Activated naive CD8-positive, alpha-beta T cell treated with anti-CD3 and anti-CD28 coated beads, Interleukin-2, amount 10 ng/mL, durations not matched to agents 7 days and 5 days (primary cell): ENCODE measurements at places on chromosomes 12 and 14. TPM values are rescaled to one million over a fixed set of nuclear protein-coding genes. Genes with fewer than 3 reads are reported as not detected.

Gene IL31
- not detected for total RNA-seq

GRCh38 chr12:66813137-66813892 lies 134.4 kb upstream of the GRIP1 start:
- peaks cover 3% of the 10 kb centered on the region for H3K36me3 ChIP-seq
- H3K27me3 ChIP-seq: peaks cover 2% of the 10 kb centered on the region
- no peak overlapping the region for H3K4me3 ChIP-seq
- peaks cover 15% of the 10 kb centered on the region for H3K4me1 ChIP-seq
- no peak for DNase-seq
- H3K27ac ChIP-seq: peak overlapping the region; percentile 7

DNA sequence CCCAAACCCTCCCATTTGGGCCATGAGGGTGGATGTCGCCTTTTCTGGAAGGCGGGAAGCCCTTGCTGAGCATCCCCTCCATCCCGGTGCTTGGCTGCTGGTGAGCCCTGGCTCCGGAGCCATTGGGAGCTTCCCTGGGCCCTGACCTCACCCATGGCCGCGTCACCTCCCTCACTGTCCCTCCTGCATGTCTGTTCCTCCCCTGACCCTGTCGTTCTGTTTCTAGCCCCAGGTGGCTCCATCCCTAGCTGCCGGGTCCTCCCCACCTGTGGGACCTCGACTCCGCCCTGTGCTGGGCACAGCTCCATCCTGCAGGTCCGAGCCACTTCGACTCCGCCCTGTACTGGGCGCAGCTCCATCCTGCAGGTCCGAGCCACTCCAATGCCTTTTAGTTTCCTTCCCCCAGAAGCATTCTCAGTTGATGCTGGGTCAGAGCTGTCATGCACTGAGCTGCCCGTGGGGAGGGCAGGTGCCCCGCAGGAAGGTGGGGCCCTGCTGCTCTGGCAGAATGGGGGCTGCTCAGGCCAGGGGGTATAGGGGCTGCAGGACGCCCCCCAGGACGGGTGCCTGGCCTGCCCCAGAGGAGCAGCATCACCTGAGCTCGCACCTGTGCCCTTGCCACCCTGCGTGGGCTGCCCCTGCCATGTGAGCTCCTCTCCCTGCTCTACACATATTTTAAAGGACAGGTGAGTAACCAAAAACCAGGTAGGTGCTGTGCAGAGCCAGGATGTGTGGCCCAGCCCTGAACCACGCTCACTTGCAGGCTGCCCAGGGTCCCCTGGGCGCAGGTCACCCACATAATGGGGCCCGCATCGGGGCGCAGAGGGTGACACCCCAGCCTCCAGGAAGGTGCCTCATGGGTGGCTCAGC lies 19.0 kb downstream of the NOC4L start:
- H3K27me3 ChIP-seq: no peaks in the 10 kb centered on the region
- peak overlapping the region; percentile 67 for H3K4me3 ChIP-seq
- H3K27ac ChIP-seq: no peak overlapping the region
- peaks cover 11% of the 10 kb centered on the region for H3K4me1 ChIP-seq

- no peaks in the 10 kb centered on the region for H3K27me3 ChIP-seq
- H3K27ac ChIP-seq: no peak overlapping the region
- H3K4me3 ChIP-seq: no peak overlapping the region
- no peaks in the 10 kb centered on the region for H3K36me3 ChIP-seq
Observed at GRCh38 chr14:28116716-28117115, 649.9 kb upstream of the FOXG1 start.

GRCh38 chr14:39366460-39367386 lies 65.5 kb downstream of the FBXO33 start:
- H3K4me1 ChIP-seq: peaks cover 4% of the 10 kb centered on the region
- H3K4me3 ChIP-seq: no peak overlapping the region
- H3K36me3 ChIP-seq: peaks cover 38% of the 10 kb centered on the region
- DNase-seq: no peak

DNA sequence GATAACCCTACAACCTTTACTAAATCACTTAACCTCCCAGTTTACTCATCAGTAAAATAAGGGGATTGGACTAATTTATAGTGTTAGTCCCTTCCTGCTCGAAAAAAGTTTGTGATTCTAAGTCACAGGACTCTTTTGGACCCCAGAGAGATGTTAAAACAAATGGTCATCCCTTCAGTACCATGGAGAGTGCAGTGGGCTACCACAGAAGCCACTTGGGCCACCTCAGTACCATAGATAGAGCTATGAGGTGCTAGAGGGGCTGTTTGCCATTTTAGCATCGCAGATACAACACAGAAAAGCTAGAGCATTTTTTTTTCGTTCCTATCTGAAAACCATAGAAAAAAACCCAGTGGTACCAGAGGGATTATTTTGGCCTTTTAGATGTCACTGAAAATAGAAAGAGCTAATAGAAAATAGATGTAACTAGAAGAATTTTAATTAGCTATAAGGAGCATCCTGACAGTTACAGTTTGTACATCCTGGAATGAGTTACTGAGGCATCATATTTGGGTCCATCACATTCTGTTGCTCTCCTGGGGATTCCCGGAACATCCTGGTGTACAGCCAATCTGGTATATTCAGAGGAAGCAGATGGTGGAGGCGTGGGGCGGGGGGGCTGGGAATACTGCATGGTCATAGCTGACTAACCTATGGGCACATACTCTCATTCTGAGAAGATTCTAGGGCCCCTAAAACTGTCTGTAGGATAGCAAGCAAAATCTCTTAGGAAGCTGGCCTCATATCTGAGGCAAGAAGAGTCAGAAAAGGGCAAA lies 2.8 kb downstream of the ZNF219 start:
- no peak overlapping the region for H3K27ac ChIP-seq
- peaks cover 16% of the 10 kb centered on the region for H3K4me1 ChIP-seq
- H3K4me3 ChIP-seq: no peak overlapping the region
- no peaks in the 10 kb centered on the region for H3K36me3 ChIP-seq
- DNase-seq: no peak

DNA sequence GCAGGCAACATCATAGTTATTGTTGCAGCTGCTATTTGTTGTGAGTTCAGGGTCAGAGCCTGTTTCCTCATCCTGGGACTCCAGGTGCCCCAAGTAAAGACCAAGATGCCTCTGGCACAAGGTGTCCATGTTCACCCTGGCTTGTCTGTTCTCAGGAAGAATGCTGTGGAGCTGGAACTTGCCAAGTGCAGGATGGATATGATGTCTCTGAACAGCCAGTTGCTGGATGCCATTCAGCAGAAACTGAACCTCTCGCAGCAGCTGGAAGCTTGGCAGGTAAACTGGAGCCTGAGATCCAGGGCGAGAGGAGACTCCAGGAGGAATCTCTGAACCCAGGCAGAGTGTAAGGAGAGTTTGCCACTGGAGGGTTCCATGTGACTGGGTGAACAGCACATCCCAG lies 26.8 kb downstream of the RAB35 start:
- H3K4me3 ChIP-seq: no peak overlapping the region
- peaks cover 21% of the 10 kb centered on the region for H3K4me1 ChIP-seq
- no peak overlapping the region for H3K27ac ChIP-seq
- DNase-seq: no peak
- H3K27me3 ChIP-seq: no peaks in the 10 kb centered on the region

GRCh38 chr12:19440916-19441315 lies 1.6 kb downstream of the AEBP2 start:
- peak overlapping the region; percentile 97 for H3K27ac ChIP-seq
- H3K4me1 ChIP-seq: peaks cover 36% of the 10 kb centered on the region
- H3K27me3 ChIP-seq: no peaks in the 10 kb centered on the region
- H3K4me3 ChIP-seq: peak overlapping the region; percentile 97
- H3K36me3 ChIP-seq: peaks cover 40% of the 10 kb centered on the region

GRCh38 chr12:89685363-89685972 lies 23.2 kb downstream of the ATP2B1 start:
- no peaks in the 10 kb centered on the region for H3K27me3 ChIP-seq
- no peak overlapping the region for H3K4me3 ChIP-seq
- H3K36me3 ChIP-seq: peaks cover 23% of the 10 kb centered on the region
- no peak overlapping the region for H3K27ac ChIP-seq
- peaks cover 2% of the 10 kb centered on the region for H3K4me1 ChIP-seq
